T-helper 17 cell (primary cell): ENCODE measurements at places on chromosomes 3 and 15.
A peak's percentile ranks its signal among the peaks of the same experiment; 100 is the strongest.

DNA sequence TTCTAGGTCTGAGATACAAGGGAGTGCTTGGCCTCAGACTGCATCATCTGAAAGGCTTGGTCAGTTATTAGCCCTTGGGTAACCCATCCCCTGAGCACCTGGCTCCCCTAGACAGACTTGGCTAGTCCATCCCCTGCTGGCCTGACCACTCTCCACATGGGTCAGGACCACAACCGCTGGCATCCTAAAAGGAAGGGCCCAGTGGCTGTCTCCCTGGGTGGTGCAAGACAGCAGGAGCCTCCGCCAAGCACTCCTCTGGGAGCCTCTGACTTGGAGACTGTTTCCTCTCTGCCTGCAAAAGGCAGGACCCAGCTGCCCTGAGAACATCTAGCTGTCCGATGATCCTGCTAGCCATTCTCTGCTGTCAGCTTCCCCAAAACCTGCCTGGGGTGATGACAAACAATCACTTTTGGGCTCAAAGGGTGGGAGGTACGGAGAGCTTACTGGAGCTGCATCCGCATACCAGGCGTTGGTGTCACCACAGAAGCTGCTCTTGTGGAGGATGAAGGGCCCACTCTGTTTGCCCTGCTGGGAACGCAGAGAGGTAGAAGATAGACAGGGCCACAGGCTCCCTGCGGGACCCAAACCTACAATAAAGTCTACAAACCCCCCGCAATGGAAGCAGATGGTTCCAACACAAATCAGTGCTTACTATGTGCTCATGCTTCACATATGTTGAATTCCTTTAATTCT lies 108.0 kb upstream of the PRR20G start:
- H3K27me3 ChIP-seq, result peaks cover 34% of the 10 kb centered on the region
- no peak for DNase-seq
- H3K36me3 ChIP-seq, result no peaks in the 10 kb centered on the region
- H3K4me3 ChIP-seq, result no peak overlapping the region
- no peaks in the 10 kb centered on the region for H3K4me1 ChIP-seq

- H3K36me3 ChIP-seq, result peaks cover 5% of the 10 kb centered on the region
- no peak for DNase-seq
- no peaks in the 10 kb centered on the region for H3K27me3 ChIP-seq
- no peak overlapping the region for H3K4me3 ChIP-seq
- no peak overlapping the region for H3K27ac ChIP-seq
Observed at GRCh38 chr3:46162975-46163555, 45.0 kb downstream of the CCR1 start.

GRCh38 chr15:82105451-82106215 lies 59.8 kb upstream of the MEX3B start:
- H3K4me3 ChIP-seq, result no peak overlapping the region
- no peak for DNase-seq
- peaks cover 21% of the 10 kb centered on the region for H3K27me3 ChIP-seq
- no peak overlapping the region for H3K27ac ChIP-seq
- peaks cover 9% of the 10 kb centered on the region for H3K4me1 ChIP-seq

- no peaks in the 10 kb centered on the region for H3K36me3 ChIP-seq
- H3K4me1 ChIP-seq, result peaks cover 3% of the 10 kb centered on the region
- H3K4me3 ChIP-seq, result no peak overlapping the region
- no peak for DNase-seq
- peaks cover 33% of the 10 kb centered on the region for H3K27me3 ChIP-seq
Observed at GRCh38 chr15:94610485-94610884, 379.1 kb downstream of the MCTP2 start.

DNA sequence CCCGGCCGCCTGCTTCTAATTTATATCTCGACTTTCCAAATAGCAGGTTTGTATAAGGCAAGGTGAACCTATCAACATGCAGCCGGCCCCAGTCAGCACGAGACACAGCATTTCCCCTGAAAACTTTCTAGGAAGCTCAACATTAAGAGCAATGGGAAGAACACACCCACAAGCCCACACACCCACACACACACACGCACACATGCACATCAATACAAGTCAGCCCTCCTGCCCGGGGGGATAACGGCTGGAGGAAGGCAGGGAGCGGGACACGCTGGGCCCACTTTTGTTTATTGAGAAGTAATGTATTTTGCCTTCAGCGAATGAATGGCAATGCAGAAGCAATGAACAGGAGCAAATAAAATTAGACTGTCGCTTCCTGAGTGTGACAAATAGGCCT lies 83.5 kb downstream of the PCSK6 start:
- no peak overlapping the region for H3K4me3 ChIP-seq
- no peak overlapping the region for H3K27ac ChIP-seq
- H3K27me3 ChIP-seq, result peaks cover 61% of the 10 kb centered on the region
- H3K4me1 ChIP-seq, result peaks cover 3% of the 10 kb centered on the region

DNA sequence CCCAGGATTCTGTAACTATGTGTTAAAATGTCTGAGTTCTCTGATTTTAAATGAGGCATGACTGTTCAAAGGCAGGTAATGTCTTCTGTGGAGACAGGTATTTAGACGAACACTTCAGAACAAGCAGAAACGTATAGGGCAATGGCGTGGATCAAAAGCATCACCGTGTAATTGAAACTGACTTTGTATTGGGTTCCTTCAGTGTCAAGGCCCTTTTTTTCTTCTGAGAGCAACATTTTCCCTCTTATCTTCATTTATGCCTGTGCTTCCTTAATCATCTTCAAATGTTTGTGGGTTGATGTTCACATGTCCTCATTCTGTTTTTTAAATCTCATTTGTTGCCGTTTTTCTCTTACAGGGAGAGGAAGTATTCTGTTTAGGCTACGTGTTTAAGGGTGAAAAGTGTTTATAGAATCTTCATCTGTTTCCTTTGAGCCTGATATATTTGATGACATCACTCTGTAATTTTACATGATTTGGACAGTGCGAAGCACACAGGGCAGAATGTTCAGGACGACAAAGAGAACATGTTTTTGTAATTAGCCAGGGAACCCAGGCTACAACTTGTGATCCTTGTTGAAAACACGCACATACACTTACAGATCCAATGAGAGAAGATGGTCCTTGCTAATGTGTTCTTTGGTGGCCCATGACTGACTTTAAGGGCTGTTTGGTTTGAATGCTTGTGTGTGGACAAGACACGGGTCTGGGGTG lies 196.0 kb downstream of the LRTM1 start:
- no peak overlapping the region for H3K4me3 ChIP-seq
- no peaks in the 10 kb centered on the region for H3K4me1 ChIP-seq
- no peak for DNase-seq
- H3K27me3 ChIP-seq, result no peaks in the 10 kb centered on the region
- no peak overlapping the region for H3K27ac ChIP-seq

DNA sequence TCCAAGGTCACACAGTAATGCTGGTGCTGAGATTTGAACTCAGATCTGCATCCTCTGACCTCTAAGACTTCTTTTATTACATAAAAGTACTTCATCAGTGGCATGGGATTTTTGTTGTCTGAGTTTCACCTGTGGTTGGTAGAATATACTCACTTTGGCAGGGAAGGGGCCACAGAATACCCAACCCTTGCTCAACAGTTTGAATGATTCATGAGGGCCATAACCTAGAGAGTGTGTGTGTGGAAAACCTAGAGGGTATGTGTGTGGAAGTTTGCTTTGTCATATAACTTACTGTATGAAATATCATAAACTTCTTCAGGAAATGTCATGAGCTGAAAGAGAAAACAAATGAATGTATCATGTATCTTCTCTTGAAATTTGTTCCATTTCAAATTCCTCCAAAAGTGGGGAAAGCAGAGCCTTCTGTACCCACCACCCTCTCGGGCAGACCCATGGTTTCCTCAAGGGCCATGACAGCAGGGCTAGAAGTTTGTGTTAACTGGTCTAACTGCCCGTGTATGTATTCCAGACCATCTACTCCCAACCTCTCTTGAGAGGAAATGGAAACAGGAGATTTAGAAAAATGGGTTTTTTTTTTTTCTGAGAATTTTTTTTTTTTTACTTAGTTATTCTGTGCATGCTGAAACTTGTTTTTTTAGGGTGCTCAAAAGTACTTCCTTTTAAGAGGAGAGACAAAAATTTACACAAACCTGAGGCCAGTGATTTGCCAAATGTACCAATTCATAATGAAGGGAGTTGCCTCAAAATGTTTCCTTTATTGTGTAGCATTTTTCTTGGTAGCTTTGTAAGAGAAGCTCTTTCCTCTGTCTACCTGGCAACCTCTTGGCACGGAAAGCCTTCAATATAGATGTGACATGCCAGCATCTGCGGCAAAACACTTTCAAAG lies 127.0 kb downstream of the TPRG1 start:
- no peaks in the 10 kb centered on the region for H3K36me3 ChIP-seq
- peaks cover 2% of the 10 kb centered on the region for H3K27me3 ChIP-seq
- H3K4me3 ChIP-seq, result no peak overlapping the region
- no peak overlapping the region for H3K27ac ChIP-seq

DNA sequence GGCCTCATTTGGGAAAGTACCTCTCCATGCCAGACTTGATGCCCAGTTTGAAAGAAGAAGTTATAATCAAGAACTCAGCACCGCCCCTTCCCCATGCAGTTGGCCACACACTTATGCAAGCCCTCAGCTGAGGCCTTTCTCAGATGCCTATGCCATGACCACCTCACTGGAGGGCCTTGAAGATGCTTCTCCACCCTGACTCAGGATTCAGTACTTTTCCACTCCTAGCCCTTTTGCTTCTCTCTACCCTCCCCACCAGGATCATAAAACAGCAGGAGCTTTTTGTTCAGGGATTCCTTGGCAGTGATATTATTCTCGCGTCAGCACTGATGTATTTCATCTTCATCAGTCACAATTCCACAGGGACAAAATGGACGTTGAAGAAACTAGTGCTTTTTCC lies 313.5 kb downstream of the PYDC2 start:
- no peak for DNase-seq
- no peaks in the 10 kb centered on the region for H3K36me3 ChIP-seq
- no peaks in the 10 kb centered on the region for H3K27me3 ChIP-seq
- H3K4me1 ChIP-seq, result no peaks in the 10 kb centered on the region
- no peak overlapping the region for H3K27ac ChIP-seq

- H3K4me1 ChIP-seq, result no peaks in the 10 kb centered on the region
- no peak for DNase-seq
- peaks cover 28% of the 10 kb centered on the region for H3K27me3 ChIP-seq
- no peak overlapping the region for H3K27ac ChIP-seq
Observed at GRCh38 chr3:134659391-134660045, 8.7 kb upstream of the KY start.

DNA sequence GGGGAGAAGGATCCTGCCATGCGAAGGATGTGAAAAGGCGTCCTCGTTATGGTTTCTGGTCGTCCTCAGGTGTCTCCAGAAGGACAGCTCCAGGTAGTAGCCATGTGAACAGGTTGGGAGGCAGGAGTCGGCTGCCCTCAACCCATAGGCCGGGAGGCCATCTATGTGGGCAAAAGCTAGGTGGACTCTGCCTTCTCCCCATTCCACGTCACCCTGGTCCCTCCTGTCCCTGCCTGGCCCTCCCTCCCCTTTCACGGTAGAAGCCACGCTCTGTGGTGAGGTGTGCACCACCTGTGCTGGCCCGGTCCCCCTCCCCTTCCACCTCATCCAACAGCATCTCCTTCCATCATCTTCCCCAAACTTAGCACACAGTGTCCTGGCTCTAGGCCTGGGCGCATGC lies 16.3 kb downstream of the ITIH3 start:
- DNase-seq, result no peak
- no peak overlapping the region for H3K4me3 ChIP-seq
- no peaks in the 10 kb centered on the region for H3K27me3 ChIP-seq
- peaks cover 11% of the 10 kb centered on the region for H3K4me1 ChIP-seq
- H3K27ac ChIP-seq, result no peak overlapping the region

DNA sequence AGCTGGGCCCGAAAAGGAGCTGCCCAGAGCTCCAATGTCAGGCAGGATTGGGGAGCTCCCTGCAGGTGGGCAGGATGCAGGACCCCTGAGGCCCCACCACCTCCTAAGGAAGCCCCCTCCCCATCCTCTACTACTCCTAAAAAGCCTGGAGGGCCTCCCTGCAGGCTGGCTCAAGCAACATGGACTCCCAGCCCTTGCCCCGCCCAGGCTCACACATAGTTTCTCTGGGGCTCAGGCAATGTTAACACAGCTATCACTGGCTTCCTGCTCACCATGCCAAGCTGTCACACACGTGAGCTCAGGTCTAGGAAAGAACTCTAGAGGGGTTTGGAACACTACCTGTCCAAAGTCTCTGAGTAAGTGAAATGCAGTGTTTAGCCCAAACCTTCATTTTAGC lies 65.4 kb upstream of the ZNF148 start:
- H3K27me3 ChIP-seq, result no peaks in the 10 kb centered on the region
- H3K36me3 ChIP-seq, result no peaks in the 10 kb centered on the region
- peaks cover 2% of the 10 kb centered on the region for H3K4me1 ChIP-seq
- no peak overlapping the region for H3K4me3 ChIP-seq
- no peak for DNase-seq
- H3K27ac ChIP-seq, result no peak overlapping the region

DNA sequence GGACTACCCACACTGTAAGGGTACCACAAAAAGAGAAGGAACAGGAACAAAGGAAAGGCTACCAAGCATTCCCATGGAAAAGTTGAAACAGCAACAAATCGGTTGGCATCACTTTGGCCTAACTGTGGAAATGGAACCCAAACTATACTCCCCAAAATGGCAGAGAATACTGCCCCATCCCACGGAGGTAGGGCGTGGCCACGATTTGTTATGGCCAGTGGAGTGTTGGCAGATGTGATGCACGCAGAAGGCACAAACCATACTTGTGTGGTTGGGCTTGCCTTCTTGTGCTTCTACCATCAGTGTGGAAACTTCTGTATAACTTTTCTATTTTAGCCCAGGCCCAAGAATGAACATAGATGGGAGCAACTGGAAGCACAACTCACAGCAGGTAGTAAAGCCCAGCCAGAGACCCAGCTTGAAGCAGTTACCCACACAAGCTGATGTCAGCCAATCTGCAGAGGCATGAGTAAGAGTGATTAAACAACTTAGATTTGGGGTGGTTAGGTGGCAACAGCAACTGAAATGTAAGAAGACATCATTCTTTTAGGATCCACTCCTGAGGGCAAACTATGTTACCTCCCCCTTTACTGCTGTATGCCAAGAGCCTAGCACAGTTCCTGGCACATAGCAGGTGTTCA lies 64.1 kb downstream of the BTD start:
- no peak overlapping the region for H3K4me3 ChIP-seq
- peaks cover 13% of the 10 kb centered on the region for H3K4me1 ChIP-seq
- H3K27ac ChIP-seq, result peak overlapping the region; percentile 90
- peaks cover 11% of the 10 kb centered on the region for H3K36me3 ChIP-seq
- DNase-seq, result no peak

GRCh38 chr3:177530908-177531307 lies 333.6 kb upstream of the TBL1XR1 start:
- no peak for DNase-seq
- H3K4me3 ChIP-seq, result no peak overlapping the region
- no peak overlapping the region for H3K27ac ChIP-seq
- no peaks in the 10 kb centered on the region for H3K27me3 ChIP-seq
- no peaks in the 10 kb centered on the region for H3K36me3 ChIP-seq
